ENCODE measurements at places on chromosomes 16 and 17.
A peak's percentile ranks its signal among the peaks of the same experiment; 100 is the strongest.

DNA sequence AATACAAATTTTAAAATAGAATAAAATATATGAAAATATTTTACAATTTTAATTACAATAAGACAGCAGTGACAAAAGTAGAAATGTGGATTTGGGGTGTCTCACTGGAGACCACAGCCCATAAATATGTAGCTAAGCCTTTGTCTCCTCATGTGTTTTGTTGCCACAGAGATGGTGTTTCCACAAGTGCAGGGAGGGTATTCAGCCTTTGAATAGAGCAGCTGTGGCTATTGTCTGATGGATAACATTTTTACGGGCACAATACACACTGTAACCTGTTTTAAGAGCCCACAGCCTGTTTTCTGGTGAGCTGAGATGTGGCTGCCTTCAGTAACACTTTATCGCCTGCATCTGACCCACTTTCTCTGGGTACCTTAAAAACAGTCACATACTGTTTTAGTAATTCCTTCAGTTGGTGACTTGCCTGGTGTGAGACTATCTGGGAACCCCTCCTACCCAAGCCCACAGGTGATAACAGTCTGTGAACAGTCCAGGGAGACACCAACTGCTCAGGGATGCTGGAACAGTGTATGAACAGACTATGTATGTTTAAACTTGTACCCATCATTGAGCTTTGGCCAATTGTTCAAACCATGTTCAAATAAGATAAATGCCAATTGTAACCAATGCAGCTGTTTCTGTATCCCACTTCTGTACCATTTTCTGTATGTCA is 7.8 kb upstream of the AHSP start:
- no peak for DNase-seq

GRCh38 chr17:49035470-49036269 is 38.5 kb downstream of the IGF2BP1 start:
- no peak for DNase-seq

GRCh38 chr17:39461113-39461925 is at the start of gene CDK12:
TSS of gene CDK12 (plus strand) at chr17:39461486. CDS start at chr17:39462072, 586 bp downstream.
- peak; percentile 92 for DNase-seq

DNA sequence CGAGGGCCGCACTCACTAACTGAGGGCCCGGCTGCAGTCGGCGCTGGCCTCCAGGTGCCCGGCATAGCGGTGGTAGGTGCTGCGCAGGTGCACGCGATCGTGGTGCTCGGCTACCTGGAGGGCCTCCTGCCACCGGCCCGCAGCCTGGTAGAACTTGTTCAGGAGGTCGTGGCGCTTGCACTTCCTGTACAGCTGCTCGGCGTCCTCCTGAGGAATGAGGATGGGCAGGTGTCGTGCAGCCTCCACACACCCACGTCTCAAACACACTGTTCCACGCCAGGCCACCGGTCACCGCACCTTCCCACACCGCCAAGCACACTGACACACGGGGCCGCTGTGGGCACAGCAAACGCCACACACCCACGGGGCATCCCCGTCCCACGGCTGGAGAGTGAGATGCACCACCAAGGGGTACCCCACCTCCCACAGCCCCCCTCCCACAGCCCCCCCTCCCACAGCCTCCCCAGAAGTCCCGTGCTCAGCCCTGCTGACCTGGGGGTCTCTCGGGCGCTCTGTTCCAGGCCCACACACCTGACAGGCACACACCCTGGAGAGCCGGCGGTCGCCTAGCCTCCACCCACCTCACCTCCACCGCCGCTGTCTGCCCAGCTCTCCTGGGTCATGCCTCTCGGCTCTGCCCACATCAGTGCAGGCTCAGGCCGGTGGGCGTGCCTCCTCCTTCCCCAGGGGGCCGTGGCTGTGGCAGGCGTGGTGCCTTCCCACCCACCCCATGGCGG is 7.4 kb upstream of the TMEM204 start:
- DNase-seq: no peak

GRCh38 chr16:56275076-56275475 is 83.8 kb downstream of the GNAO1 start:
- DNase-seq: no peak

DNA sequence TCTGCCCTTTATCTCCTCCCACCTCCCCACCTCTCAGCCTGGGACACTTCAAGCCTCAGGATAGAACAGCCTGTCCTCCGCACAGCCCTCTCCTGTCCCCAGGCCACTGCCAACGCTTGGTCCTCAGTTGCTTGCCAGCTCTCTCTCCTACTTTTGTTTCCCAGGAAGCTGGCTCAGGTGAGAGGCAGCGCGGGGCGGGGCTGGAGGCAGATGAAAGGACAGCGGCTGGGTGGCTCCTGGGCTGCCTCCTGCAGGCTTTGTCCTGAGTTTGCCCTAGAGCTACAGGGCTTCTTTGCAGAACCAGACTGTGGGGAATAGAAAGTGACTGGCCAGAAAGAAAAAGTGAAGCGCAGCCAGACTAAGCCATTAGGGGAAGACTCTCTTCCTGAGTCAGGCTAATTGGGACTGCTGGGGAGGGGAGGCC is 48.2 kb upstream of the CDC42EP4 start:
- no peak for DNase-seq

GRCh38 chr17:48799069-48799723 is 17.8 kb downstream of the TTLL6 start:
- DNase-seq: no peak

DNA sequence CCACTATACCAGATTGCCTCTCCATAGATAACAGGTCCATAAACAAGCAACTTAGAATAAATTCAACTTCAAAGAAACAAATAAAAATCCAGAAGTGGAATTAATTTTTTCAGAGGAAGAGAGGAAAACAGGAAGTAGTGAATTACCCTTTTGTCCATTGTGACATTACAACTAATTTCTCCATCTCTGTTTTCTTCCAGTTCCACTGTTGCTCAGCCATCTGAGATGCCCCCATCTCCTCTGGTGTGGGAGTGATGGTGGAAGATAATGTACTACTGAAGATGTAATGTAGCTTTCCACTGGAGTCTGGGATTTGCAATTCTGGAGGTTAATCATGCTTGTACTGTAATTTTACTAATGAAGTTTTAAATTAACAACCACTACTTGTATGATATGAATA is 124.6 kb upstream of the TMEM97 start:
- DNase-seq: no peak

Data from effector CD4-positive, alpha-beta T cell (primary cell).